Thyroid gland (tissue), 4 donors: ENCODE measurements at places on chromosomes 1 and 21. TPM values are rescaled to one million over a fixed set of nuclear protein-coding genes. Genes with fewer than 3 reads are reported as not detected.

DNA sequence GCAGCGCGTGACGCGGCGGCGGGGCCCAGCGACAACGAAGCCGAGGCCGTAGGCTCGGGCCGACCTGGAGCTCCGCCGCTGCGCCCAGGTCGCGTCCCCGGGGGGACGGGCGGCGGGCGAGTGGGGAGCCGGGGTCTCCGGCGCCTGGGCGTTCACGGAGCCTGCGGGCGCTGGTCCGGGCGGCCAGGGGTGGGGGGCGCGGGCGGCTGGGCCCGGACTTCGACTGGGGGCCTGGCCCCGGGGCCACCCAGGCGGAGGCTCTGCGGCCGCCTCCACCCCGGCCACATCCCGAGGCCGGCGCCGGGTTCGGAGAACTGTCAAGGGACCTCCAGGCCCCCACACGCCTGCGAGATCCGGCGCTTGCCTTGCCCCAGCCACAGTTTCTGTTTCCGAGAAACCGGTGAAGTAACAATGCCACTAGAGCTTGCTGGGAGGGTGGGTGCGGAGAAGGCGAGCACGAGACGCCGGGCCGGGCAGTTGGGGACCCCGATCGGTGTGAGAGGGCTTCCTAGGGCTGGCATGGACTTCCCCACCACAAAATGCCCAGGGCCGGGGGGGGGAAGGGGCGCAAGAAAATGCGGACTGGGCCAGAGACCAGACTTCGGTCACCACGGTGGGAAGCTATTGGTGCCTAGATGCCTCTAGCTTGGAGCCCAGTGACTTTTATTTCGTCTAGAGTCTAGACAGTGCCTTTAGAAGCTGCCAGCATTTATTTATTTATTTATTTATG is 501 bp downstream of the FBXO6 start:
- no peaks in the 10 kb centered on the region for H3K36me3 ChIP-seq
- peak; percentile 46 for DNase-seq
- peak overlapping the region; percentile 38 for H3K27ac ChIP-seq
- H3K4me1 ChIP-seq = no peaks in the 10 kb centered on the region
- no peaks in the 10 kb centered on the region for H3K27me3 ChIP-seq

- H3K27me3 ChIP-seq = no peaks in the 10 kb centered on the region
- H3K4me1 ChIP-seq = peaks cover 15% of the 10 kb centered on the region
- H3K36me3 ChIP-seq = no peaks in the 10 kb centered on the region
- H3K27ac ChIP-seq = no peak overlapping the region
- H3K4me3 ChIP-seq = no peak overlapping the region
Observed at GRCh38 chr1:234660536-234661316, 50.7 kb upstream of the IRF2BP2 start.

DNA sequence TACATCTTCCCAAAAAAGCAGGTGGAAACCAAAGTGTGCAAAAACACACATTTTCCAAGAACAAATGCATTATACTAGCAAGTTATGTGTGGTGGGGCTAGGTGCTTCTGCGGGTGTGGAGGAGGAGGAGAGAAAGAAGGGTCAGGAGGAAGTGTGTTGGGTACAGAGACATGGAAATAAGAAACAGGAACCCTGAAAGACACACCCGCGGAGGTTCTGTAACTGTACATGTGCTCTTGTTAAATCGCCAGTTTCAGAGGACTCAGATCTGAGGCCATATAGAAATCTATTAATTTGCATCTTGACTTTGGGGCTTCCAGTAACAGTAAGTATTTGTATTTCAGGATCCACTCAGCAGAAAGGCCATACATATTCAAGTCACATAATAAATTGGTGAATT is 30.9 kb downstream of the ERG start:
- DNase-seq = no peak
- no peaks in the 10 kb centered on the region for H3K36me3 ChIP-seq
- H3K4me3 ChIP-seq = no peak overlapping the region
- no peaks in the 10 kb centered on the region for H3K27me3 ChIP-seq

DNA sequence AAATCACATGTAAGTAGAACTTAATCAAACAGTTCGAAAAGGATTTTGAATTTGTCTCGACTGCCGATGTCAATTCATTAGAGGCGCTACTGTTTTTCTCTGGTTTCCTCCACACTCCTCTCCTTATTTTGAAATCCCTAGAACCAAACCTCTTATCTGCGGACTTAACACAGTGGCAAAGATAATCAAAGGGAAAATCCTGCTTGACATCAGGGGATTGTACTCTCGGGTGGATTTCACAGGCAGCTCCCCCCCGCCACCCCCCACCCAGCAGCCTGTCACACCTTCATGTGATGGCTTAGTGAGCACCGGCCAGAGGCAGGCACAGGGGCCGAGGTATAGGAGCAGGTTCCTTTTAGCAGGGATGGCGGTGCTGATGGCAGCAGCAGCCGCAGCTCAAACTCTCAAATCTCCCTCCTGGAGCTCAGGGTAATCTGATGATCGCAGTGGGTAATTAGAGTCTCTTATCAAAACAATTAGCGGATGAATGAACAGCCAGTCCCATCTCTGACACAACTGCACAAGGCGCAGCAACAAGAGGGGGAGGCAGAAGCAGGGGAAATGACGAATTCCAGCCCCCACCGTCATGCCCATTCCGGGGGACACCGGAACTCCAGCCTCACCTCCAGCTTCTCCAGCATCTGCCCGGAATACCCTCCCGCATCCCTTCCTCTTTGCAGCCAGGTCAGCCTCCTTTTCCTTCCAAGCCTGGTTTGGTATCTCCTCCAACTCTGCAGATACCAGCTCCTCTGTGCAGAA is 80.3 kb downstream of the SSBP3 start:
- H3K36me3 ChIP-seq = no peaks in the 10 kb centered on the region
- peaks cover 8% of the 10 kb centered on the region for H3K4me1 ChIP-seq
- DNase-seq = no peak

GRCh38 chr21:36199021-36199420 is 42.4 kb downstream of the DOP1B start:
- H3K27me3 ChIP-seq = no peaks in the 10 kb centered on the region
- peak overlapping the region; percentile 20 for H3K27ac ChIP-seq
- H3K36me3 ChIP-seq = no peaks in the 10 kb centered on the region
- no peak for DNase-seq
- H3K4me1 ChIP-seq = peaks cover 43% of the 10 kb centered on the region
- H3K4me3 ChIP-seq = no peak overlapping the region

Gene CELSR2
- 41.3 TPM for total RNA-seq

Gene FLG2
- total RNA-seq = not detected

Gene RBBP4
- 145 TPM for total RNA-seq

Gene KPRP
- total RNA-seq = not detected

Gene DCDC2B
- total RNA-seq = not detected

Gene S100A6
- 334 TPM for total RNA-seq

Gene VWA1
- 36.7 TPM for total RNA-seq

Gene TNFAIP8L2
- total RNA-seq = 2.4 TPM
